ENCODE measurements at places on chromosomes 3 and 15.

GRCh38 chr3:29606416-29606815, 325.5 kb downstream of the RBMS3 start:
- DNase-seq: no peak

DNA sequence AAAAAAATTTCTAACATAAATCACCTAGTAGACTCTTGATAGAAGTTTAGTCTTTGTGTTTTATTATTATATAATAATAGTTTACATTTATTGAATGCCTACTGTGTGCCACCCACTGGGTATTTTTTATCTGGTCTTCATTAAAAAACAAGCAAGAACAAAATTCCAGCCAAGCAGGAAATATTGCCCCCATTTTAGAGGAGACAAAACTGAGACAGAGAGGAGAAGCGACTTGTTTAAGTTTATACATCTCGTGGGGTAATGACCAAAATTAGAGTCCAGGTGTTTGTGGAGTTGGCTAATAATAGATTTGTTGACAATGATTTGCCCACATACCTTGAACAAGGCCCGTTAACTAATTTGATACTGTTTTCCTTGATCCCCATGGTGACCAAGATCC, 33.1 kb upstream of the FBXL22 start:
- DNase-seq: no peak

DNA sequence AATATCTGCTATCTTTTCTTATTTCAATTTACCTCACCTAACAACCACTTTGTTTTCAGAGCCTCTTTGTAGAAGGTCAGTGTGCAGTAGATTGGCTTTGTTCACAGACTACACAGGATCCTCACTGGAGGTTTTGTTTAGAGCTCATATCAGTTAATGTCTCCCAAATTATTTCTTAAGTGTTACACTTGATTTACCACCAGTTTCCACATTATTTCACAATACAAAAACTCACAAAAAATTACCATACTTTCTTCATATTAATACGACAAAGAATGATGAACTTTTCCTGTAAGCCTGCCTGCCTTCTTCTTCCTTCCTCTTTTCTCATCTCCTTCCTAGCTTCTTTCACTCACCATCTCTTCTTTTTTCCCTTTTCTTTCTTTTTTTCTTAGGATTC, 133.3 kb downstream of the ALCAM start:
- no peak for DNase-seq

GRCh38 chr3:72432246-72432645, 416.0 kb downstream of the SHQ1 start:
- DNase-seq: no peak

Measured in NCI-H1105 treated with DMSO at 0.1 percent for 48 hours (cell line).